ENCODE measurements at places on chromosomes 2 and 18.
A peak's percentile ranks its signal among the peaks of the same experiment; 100 is the strongest.

- no peak for DNase-seq
These were observed 50.7 kb upstream of the ARL5A start for GRCh38 chr2:151878655-151879563.

DNA sequence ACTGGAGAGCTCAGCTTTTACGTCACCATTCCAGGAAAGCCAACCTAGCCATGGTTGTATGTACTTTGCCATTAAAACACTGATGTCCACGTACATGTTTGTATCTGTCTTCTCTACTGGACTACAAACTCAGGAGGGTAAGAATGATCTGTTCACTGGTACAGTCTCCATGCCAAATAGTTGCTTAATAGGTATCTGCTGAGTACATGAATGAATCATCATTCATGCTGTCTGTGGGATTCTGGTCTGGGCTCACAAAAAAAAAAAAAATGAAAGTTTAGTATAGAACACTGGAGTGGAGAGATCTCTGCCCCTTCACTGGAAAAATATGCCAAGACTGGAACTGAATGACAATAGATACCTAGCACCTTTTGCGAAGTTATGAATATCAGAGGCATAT lies 102.6 kb upstream of the ITGA4 start:
- DNase-seq = no peak

DNA sequence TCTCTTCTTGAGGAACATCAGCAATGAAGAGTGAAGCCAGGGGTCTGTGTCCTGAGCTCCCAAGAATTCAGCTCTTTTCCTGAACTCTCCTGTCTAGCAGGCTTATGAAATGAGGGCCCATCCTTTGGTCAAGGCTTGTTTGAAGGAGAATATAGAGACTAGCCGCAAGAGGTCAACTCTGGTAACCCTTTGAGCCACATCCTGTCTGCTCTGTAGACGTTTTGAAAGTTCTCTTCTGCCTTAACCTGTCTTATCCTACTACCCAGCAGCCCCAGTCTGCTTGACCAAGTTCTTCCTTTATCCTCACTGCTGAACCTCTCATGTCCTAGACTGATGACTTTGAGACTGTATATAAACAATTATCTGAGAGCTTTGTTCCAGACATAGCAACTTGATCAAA lies 5.4 kb downstream of the SEMA4F start:
- DNase-seq = no peak

GRCh38 chr18:61198486-61198885 lies 134.7 kb upstream of the CDH20 start:
- no peak for DNase-seq

- no peak for DNase-seq
These were observed 189.5 kb upstream of the UBE2E3 start for GRCh38 chr2:180790891-180791290.

GRCh38 chr2:84458551-84459017 lies 496 bp downstream of the SUCLG1 start:
- no peak for DNase-seq

- DNase-seq = no peak
These were observed 209.8 kb downstream of the DCDC2C start for GRCh38 chr2:3913166-3913565.

- DNase-seq = no peak
These were observed 136.5 kb upstream of the HAAO start for GRCh38 chr2:42928692-42929545.

DNA sequence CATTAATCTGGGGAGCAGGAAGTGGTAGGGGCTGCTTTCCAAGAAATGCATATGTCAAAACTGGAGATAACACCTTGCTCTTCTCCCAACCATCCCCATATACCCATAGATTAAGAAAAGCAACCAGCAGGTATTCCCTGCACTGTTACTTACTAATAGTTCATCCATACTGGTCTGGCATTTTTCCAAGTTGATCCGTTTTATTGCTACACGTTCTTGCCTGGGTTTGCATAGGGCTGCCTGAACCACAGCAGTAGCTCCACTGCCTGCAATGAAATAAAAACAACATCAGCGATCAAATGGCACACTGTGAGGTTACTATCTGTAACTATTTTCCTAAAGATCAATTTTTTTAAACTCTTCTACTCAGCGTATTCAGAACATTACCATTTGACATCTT lies 65.6 kb downstream of the STK39 start:
- no peak for DNase-seq

GRCh38 chr2:127597984-127598380 lies 48.0 kb upstream of the GPR17 start:
- no peak for DNase-seq

DNA sequence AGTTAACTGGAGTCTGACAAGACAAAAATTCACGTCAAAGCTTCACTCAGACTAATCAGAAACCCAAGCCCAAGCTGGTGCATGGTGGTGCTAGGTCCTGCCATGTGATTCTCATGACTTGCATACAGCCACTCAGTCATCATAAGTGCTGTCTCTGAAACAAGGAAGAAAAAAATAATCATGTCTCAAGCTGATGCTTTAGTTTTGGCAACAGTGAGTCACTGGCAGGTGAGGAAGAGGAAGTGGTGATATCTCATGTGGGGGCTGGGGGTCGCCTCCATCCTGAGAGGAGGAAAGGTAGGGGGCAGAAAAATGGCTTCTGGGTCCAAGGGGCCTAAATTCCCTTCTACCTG lies 136.3 kb downstream of the TMEM163 start:
- DNase-seq = no peak

DNA sequence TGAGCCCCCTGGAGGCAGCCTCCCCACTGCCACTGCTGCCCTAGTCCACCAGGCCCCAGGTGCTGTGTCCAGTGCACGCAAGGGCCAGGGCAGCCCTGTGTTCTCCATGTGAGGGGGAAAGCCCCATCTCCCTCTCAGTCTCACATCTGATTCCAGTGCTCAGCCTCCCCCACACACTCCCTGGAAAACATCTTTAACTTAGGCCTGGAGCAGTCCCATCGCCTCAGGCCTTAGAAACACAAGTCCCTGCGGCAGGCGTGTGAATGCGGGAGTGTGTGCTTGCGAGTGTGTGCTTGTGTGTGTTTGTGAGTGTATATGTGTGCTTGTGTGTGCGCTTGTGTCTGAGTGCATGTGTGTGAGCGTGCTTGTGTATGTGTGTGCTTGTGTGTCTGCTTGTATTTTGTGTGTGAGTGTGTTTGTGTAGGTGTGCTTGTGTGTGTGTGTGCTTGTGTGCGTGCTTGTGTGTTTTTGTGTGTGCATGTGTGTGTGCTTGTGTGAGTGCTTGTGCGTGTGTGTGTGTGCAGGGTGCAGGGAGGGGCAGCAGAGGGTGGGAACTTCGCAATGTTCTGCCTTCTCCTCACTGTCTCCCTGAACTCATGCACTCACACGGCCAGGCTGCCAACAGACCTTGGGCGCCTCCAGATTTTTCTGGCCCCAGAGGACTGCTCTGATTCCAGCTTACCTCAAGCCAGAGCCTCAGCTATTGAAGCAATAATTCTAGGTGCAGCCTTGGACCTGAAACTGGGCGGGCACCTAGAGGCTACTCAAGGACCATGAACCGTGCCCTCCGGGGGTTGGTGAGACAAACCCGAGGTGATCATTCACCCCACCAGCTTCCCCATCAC lies 139.6 kb downstream of the CABLES1 start:
- no peak for DNase-seq

- DNase-seq = peak; percentile 36
These were observed 46.0 kb upstream of the PAX8 start for GRCh38 chr2:113324684-113325160.

DNA sequence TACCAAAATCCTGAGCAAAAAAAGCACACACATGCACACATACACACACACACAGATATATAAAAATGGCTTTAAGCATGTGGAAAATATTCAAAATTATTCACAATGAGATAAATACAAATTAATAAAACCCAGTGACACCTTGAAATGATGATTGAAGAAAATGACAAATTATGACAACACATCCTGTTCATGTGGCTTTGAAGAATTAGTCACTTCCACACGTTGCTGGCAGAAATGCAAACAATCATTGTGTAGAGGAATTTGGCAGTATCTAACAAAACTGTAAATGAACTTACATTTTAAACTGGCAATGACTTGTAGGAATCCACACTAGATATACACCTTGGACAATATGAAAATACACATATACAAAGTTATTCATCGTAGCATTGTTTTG lies 95.8 kb upstream of the RGPD4 start:
- DNase-seq = no peak

- DNase-seq = no peak
These were observed 81.3 kb upstream of the EPB41L3 start for GRCh38 chr18:5625076-5625475.

DNA sequence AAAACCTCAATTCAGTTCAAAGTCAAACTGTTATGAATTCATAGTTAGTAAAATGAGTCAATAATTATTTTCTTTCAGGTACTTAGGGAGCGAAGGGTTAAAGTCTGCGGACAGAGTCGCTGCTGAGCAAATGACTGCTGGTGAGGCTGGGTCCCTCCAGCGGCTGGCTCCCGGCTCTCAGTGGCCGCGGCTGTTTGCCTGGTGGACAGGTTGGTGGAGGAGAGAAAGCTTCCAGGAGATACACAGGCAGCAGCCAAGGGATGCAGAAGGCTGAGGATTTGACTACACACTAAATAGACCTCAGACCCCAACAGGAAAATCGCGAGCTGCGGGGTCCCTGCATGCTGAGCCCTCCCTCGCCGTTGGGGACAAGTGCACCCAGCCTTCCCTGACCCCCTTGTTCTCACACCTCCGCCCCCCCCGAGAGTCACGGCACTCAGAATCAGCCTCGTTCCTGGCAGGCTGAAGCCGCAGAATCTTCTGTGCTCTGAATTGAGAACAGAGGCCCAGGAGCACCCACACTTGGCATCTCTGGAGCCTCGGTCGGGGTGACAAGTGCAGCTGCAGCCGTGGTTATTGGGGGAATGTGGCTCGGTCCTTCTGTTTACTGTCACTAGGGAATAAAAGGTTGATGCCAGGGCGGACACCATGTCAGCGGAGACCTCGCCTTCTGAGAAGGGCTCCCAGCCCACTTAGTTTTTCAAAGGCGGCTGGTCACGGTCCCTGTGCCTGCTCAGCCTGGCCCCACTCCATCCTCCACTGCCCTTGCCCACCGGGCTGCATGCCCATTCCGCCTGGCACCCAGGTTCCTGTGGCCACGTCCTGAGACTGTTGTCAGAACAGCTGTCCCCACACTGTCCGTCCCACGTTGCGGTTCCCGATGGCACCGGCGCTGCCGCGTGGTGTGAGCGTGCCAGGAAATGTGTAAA lies 74.0 kb downstream of the SLC66A2 start:
- no peak for DNase-seq

- no peak for DNase-seq
These were observed 228.0 kb downstream of the ETAA1 start for GRCh38 chr2:67625178-67625577.

- DNase-seq = no peak
These were observed 20.5 kb upstream of the C1D start for GRCh38 chr2:68083346-68083745.

DNA sequence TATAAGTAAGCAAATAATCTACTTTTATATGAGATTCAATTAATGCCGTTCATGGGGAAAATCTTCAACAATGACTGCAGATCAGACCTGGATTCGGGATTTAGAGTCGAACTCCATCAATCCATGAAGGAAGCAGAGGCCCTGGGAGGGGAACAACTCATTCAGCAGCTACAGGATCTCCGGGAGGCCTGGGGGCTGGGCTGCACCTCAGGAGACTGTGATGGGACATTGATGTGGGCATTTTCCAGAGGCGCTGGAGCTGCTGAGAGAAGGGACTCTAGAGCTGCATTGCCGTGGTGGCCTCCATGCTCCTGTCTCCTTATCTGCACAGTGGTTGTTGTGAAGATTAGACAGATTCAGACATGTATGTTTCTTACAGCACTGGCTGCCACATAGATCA lies 76.9 kb downstream of the MYT1L start:
- no peak for DNase-seq

DNA sequence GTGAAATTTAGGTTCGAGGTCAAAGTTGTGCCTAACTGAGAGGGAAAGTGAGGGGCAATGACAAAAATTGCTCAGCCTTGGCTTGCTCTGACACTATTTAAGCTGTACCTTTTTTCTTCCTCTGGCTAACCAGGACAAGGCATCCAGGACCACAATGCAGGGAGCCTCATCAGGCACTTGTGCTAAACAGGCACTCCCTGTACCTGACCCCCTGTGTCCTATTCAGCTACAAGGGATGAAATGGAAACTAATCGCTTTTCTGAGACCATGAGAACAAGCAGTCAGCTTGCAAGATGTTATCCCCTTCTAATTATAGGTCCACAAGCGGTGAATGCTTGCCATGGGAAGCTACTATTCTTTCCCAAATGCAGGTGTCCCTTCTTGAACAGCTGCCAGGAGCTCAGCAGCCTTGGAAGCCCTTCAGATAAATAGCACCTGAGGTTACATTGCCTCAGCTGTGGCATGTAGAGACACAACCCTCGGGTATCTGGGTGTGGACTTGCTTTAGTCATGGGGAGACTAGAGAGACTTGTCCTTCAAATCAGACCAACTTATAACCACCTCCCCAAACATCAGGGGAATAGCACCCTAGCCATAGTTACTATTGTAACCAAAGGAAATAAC lies 19.1 kb upstream of the ITGA6 start:
- DNase-seq = no peak

DNA sequence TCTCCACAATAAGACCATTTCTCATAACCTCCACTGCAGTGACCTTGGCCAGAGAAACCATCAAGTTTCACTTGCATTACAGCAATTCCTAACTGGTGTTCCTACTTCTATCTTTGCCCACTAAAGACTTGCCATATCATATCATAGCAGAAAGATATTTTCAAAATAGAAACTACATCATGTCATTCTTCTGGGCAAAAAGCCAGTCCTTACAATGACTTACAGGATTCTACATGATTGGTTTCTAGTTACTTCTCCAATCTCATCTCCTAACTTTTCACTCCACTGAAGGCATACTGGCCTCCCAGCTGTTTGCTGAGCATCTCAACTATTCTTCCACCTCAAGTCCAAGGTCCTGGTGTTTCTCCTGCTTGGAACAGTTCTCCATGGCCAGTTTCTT lies 151.4 kb downstream of the HNMT start:
- no peak for DNase-seq

DNA sequence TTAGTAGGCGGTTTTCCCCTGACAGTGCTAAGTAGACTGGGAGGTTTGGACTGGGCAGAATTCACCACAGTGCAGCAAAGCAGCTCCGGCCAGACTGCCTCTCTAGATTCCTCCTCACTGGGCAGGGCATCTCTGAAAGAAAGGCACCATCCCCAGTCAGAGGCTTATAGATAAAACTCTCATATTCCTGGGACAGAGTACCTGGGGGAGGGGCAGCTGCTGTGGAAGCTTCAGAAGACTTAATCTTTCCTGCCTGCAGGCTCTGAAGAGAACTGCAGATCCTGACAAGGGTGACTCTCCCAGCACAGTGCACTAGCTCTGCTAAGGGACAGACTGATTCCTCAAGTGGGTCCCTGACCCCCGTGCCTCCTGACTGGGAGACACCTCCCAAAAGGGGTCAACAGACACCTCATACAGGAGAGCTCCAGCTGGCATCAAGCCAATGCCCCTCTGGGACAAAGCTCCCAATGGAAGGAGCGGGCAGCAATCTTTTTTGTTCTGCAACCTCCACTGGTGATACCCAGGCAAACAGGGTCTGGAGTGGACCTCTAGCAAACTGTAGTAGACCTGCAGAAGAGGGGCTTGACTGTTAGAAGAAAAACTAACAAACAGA lies 266.8 kb upstream of the CRIM1 start:
- DNase-seq = no peak
